Aorta (tissue), 5 donors: ENCODE measurements at places on chromosomes 4 and X. TPM values are rescaled to one million over a fixed set of nuclear protein-coding genes. Genes with fewer than 3 reads are reported as not detected.

DNA sequence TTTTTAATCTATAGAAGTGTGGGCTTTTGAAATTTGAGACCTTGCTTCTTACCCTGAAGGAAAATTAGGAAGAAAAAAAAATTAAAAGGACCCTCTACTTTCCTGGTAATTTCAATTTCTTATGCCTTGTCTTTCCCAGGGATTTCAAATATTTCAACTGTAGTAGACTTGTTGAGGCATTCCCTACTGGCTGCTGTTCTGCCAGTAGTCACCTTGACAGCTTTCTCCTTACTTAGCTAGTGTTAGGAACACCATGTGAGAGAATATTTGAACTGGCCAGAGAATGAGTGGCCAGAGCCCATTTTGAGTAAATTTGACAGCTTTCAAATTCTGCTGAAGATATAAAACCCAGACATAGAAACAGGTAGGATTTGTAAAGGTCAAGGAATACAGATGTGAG lies 24.0 kb upstream of the GBA3 start:
- no peak overlapping the region for H3K27ac ChIP-seq
- no peaks in the 10 kb centered on the region for H3K36me3 ChIP-seq
- DNase-seq: no peak

DNA sequence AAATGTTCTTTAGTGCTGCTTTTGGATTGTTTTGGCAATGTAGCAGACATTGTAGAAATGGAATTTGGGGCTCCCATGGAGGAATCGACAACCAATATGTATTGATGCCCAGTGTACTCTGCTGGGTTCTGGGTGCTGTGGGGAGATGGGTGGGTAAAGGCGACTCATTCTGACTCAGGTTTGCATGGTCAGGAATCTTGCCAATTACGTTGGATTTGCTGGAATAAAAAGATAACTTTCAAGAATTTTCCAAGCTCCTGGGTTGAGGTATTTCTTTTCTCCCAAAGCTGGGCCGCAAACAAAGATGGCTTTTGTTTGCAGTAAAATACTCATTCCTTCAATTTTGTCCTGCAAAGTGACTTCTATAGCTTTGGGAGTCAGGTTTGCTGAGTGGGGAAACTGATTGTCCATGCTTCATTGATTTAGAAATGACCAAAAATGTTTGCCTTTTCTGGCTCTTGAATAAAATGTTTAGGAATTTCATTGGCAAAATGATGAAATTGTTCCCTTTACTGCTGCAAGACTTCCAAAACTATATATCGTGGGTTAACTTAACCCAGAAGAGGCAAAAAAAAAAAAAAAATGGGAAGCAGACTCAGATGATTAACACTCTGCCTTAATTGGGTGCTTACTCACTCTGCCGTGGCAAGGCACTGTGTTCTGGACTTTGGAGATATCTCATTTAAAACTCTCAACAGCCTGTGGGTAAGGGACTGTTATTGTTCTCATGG lies 57.0 kb downstream of the RTL9 start:
- no peaks in the 10 kb centered on the region for H3K27me3 ChIP-seq
- H3K4me3 ChIP-seq: no peak overlapping the region
- no peaks in the 10 kb centered on the region for H3K36me3 ChIP-seq
- H3K27ac ChIP-seq: peak overlapping the region; percentile 53
- no peak for DNase-seq

- H3K4me1 ChIP-seq: no peaks in the 10 kb centered on the region
- DNase-seq: no peak
- H3K27ac ChIP-seq: no peak overlapping the region
- no peaks in the 10 kb centered on the region for H3K27me3 ChIP-seq
Observed at GRCh38 chrX:32041181-32041580, 969.3 kb upstream of the FTHL17 start.

DNA sequence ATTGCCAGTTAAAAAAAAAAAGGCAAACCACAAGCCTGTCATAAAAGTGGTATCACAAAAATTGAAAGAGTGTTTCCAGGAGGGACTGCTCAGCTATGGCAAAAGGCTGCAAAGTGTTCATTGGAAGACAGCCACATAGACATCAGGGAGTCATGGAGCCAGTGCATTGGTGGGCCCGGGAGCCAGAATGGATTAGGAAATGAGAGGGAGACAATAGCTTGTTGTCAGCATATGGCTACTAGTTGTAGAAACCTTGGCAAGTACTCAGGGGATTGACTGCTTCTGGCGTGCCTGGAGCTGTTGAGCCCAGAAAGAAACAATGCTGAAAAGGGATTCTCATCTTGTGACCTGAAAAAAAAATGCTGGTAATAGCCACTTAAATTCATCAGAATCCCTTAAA lies 5.0 kb downstream of the GAR1 start:
- H3K36me3 ChIP-seq: peaks cover 4% of the 10 kb centered on the region
- no peak for DNase-seq
- no peaks in the 10 kb centered on the region for H3K27me3 ChIP-seq
- no peak overlapping the region for H3K4me3 ChIP-seq

- no peaks in the 10 kb centered on the region for H3K4me1 ChIP-seq
- H3K27me3 ChIP-seq: no peaks in the 10 kb centered on the region
- no peak overlapping the region for H3K27ac ChIP-seq
- H3K36me3 ChIP-seq: no peaks in the 10 kb centered on the region
- no peak for DNase-seq
- no peak overlapping the region for H3K4me3 ChIP-seq
Observed at GRCh38 chr4:41744572-41745291, 3.8 kb downstream of the PHOX2B start.

DNA sequence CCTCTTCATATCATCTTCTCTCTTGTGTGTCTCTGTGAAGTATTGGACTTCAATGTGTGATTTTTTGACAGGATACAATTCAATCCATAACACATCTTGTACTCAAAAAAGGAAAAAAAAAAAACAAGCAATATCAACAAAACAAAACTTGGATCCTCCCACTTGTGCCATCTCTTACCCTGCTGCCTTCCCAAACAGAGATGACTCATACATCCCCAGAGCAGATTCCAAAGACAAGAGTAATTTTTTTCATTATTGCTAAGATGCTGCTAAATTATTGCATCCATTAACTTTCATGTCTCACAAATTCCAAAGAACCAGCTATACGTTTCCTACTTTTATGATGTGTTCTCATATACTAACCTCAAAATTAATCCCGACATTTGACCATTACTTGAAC lies 479.2 kb downstream of the GBA3 start:
- H3K4me3 ChIP-seq: no peak overlapping the region
- no peaks in the 10 kb centered on the region for H3K27me3 ChIP-seq
- H3K4me1 ChIP-seq: no peaks in the 10 kb centered on the region
- no peak overlapping the region for H3K27ac ChIP-seq
- H3K36me3 ChIP-seq: no peaks in the 10 kb centered on the region
- DNase-seq: no peak

GRCh38 chr4:72031868-72032608 lies at the start of gene NPFFR2:
Gene NPFFR2 (plus strand): TSS chr4:72032000. CDS start chr4:72128592, 96,592 bp downstream.
- H3K27ac ChIP-seq: no peak within 1 kb of the TSS
- H3K36me3 ChIP-seq: no peaks in the 10 kb centered on the region
- no peaks in the 10 kb centered on the region for H3K4me1 ChIP-seq
- DNase-seq: no peak
- no peak within 1 kb of the TSS for H3K4me3 ChIP-seq
- no peaks in the 10 kb centered on the region for H3K27me3 ChIP-seq

GRCh38 chr4:139880841-139881240 lies 215.2 kb downstream of the MGST2 start:
- H3K4me1 ChIP-seq: no peaks in the 10 kb centered on the region
- H3K27ac ChIP-seq: no peak overlapping the region
- H3K36me3 ChIP-seq: no peaks in the 10 kb centered on the region
- H3K27me3 ChIP-seq: peaks cover 1% of the 10 kb centered on the region
- no peak overlapping the region for H3K4me3 ChIP-seq
- no peak for DNase-seq

GRCh38 chr4:8308856-8309771 lies 39.6 kb downstream of the HTRA3 start:
- no peaks in the 10 kb centered on the region for H3K27me3 ChIP-seq
- H3K36me3 ChIP-seq: no peaks in the 10 kb centered on the region
- H3K27ac ChIP-seq: no peak overlapping the region
- DNase-seq: peak; percentile 80
- no peak overlapping the region for H3K4me3 ChIP-seq

DNA sequence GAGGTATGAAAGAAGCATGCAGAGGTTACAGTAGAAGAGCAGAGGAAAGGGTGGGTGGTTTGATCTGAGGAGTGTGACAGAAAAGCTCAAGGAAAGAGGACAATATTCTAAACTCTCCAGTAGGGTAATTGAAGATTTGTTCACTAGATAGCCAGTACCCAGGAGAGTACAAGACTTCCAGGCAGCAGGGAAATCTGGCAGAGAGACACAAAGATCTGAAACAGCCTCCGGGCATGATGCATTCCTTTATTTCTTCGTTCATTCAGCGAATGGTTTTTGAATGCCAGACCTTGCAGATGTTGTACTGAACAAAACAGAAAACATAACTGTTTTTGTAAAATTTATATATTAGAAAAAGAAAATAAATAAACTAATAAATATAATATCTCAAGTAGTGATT lies 766.6 kb downstream of the FAT4 start:
- DNase-seq: no peak
- H3K36me3 ChIP-seq: no peaks in the 10 kb centered on the region
- no peak overlapping the region for H3K27ac ChIP-seq

GRCh38 chrX:18949291-18949943 lies 34.5 kb downstream of the PHKA2 start:
- H3K27ac ChIP-seq: no peak overlapping the region
- no peaks in the 10 kb centered on the region for H3K4me1 ChIP-seq
- H3K27me3 ChIP-seq: no peaks in the 10 kb centered on the region
- DNase-seq: no peak

DNA sequence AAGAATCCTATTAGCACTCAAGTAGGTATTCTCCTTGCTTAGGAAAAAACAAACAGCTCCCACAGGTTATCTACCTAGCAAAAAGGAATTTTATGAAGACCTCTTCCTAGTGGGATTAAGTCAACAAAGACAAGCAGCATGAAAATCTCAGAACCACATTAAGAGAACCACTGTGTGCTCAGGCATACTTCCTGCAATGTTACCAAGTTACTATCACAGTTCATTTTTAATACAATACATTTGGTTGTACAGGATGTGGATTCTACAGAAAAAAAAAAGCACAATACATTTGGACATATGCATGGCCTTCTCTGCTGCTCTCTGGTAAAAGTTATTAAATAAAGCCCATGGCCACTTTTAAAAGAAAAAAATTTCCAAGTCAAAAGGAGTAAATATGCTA lies 193.7 kb downstream of the PPP3CA start:
- H3K4me1 ChIP-seq: peaks cover 3% of the 10 kb centered on the region
- DNase-seq: no peak
- no peak overlapping the region for H3K4me3 ChIP-seq
- H3K36me3 ChIP-seq: no peaks in the 10 kb centered on the region

The SHOX gene
- not detected for polyA plus RNA-seq

The BRS3 gene
- polyA plus RNA-seq: not detected

The GAGE10 gene
- not detected for polyA plus RNA-seq

The PDLIM3 gene
- polyA plus RNA-seq: 481 TPM

The MID1IP1 gene
- 34.0 TPM for polyA plus RNA-seq
